Temporal lobe (tissue), 4 donors: ENCODE measurements at places on chromosomes 5 and 9. TPM values are rescaled to one million over a fixed set of nuclear protein-coding genes. Genes with fewer than 3 reads are reported as not detected.

The MLANA gene
- not detected for total RNA-seq

The CATSPER3 gene
- not detected for total RNA-seq

The TXN gene
- 71.5 TPM for total RNA-seq

The PCDHGB5 gene
- total RNA-seq, result 16.2 TPM
